Skin of body (tissue), 3 donors: ENCODE measurements at places on chromosomes 16 and 17. TPM values are rescaled to one million over a fixed set of nuclear protein-coding genes. Genes with fewer than 3 reads are reported as not detected.

- no peak for DNase-seq
Measured at GRCh38 chr16:67419931-67420330, 3.7 kb upstream of the ZDHHC1 start.

The ATP2C2 gene
- total RNA-seq = 25.9 TPM

DNA sequence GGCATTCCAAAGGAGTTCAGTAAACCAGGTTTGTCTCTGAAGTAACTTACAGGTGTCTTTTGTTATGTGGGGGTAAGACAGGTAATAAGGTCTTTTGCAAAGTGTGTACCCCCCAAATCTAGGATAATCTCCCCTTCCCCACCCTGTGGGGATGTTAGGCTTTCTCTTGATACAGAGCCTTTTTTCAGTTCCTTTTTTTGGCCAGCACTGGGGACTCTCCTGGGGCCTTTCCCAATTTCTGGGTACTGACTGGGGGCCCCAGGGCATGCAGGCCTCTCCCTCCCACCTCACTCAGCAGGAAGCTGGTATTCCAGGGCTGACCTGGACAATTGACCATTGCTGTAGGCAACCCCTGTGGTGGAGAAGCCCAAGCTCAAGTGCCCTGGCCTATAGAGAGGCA lies 84.3 kb upstream of the IRX6 start:
- no peak for DNase-seq

DNA sequence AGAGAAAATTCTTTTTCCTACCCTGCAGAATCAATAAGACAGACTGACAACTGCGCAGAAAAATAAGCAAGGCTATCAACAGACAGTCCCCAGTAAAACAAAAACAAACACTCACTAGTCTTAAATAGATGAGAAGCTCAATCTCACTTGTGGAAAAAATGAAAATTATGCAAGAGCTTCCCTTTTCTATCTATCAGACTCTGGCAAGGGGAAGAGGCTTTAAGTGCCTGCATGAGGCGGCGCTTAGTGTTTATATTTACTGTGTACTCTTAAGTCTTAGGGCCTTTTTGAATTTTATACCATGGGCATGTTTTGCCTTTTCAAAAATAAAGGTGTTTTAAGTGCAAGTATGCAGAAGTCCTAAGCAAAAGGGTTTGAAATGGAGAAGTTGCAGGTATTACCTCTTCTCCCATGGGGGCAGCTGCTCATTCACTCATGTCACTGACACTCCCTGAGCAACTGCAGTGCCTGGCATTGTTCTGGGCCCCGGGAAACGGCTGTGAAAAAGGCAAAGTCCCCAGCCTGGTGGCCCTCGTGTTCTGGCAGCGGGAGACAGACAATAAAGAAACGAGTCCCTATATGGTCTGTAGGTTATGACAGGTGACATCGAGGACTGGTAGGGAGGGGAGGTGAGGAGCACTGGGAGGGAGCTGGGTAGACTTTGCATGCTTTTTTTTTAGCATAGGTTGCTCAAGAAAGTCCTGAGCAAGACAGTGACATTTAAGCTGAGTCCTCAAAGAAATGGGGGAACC lies 35.2 kb downstream of the HSBP1 start:
- no peak for DNase-seq

GRCh38 chr17:47698749-47699535 lies 5.0 kb downstream of the TBKBP1 start:
- DNase-seq = no peak

The PRSS21 gene
- not detected for total RNA-seq

- DNase-seq = no peak
Measured at GRCh38 chr17:74295625-74296547, 21.9 kb downstream of the DNAI2 start.

DNA sequence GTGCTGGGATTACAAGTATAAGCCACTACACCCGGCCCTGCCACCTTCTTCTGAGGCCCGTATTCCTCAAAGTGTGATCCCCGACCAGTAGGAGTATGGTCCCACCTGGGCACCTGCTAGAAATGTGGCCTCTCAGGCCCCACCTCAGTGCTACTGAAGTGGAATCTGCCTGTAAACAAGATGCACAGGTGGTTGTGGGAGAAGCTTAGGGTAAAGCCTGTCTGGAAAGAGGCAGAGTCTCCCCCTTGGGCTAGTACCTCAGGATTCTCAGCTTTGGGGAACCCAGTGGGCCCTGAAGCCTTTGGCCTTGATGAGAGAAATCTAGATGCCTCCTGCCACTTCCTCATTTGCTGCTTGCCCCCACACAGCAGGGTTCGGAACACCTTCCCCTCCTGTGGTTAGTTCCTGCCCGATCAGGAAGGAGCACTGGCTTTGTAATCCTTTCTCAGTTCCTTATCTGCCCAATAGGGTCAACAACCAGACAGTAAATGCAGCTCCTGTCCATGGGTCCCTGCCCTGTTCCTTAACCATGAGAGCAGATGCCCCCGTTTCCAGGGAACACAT lies 25.2 kb downstream of the TK2 start:
- no peak for DNase-seq

DNA sequence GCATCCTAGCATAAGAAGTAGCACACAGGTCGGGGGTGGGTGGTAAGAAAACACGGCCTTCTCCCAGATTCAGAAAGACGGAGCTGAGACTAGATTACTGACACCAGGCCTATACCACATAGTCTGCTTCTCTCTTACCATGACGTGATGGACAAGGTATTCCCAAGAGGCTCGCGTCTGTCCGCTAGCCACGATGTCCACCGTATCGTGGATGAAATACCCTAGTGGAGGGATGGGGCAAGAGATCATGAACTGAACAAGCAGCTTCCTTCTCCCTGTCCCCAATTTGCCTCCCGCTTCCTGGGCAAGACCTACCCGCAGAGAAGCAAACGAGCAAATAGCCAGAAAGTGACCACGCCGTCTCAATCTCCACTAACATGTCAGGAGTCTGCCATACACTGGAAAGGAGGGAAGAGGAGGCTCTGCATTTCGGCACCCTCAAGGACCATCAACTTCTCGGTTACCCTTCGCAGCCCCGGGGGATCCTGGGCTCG lies 820 bp downstream of the TLCD1 start:
- DNase-seq = no peak

DNA sequence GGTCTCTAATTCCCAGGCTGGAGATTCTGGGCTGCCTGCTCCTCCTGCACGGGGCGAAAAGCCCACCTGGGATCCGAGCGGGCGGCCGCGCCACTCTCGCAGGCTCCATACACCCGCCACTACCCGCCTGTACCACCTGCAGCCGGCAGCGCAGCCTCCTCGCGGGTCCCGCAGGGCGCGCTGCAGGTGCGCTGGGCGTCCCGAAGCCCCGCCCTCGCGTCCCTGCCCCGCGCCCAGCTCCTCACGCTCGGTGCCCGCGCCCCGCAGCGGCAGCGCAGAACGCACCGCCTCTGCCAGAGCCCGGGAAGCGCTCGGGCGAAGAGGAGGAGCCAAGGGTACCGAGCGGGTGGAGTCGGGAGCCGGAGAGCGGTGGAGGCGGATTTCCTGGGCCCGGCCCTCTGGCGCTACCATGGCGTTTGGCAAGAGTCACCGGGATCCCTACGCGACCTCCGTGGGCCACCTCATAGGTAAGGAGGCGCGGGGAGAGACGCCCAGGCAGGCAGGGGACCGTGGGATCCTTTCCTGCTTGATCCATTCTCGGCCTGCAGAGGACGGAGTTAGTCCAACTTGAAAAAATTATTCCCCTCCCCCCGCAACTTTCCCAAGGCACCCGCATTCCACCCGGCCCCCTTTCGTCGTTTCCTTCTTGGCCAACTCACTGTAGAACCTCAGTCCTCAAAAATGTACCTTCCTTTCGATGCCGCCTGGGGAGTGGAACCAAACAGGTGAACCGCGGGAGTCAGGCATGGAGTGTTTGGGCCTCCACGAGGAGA lies at the start of gene TOM1L1:
Gene TOM1L1 (plus strand): TSS at position 396 of the 773 bp plus-strand sequence. CDS start 14 bp downstream, at position 410.
- peak; percentile 10 for DNase-seq

DNA sequence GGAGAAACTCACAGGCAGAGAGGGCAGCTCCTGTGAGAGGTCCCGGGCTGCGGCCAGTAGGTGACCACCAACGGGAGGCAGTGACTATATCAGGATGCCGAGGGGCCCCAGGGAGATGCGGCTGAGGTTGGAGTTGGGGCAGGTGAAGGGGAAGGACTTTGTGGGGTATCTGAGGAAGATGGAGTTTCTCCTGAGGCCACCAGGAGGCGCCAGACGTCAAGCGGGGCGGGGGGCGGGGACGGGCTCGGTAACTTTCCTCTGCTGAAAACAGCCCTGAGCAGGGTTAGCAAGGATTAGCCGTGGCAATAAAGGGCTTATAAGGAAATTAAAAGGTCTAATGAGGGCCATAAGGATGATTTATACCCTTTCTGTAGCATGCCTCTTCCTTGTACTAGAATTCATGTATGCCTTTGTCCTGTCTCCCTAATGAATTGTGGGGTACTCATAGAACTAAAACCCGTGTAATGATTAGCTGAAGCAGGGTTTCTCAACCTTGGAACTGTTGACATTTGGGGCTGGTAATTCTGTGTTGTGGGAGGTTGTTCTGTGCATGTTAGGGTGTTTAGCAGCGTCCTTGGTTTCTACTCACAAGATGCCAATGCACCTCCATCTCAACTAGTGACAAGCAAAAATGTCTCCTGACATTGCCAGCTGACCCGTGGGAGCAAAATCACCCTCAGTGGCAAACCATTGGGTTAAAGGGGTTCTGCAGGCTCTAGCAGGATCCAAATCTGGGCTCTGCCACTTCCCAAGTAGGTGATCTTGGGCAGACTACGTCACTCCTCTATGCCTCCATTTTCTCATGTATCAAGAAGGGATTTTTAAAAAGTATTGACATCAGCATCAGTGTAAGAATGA lies 74.8 kb upstream of the GRIN2A start:
- no peak for DNase-seq

GRCh38 chr17:9522074-9522473 lies 53.5 kb downstream of the STX8 start:
- peak; percentile 71 for DNase-seq

The FKBP10 gene
- total RNA-seq = 97.2 TPM

DNA sequence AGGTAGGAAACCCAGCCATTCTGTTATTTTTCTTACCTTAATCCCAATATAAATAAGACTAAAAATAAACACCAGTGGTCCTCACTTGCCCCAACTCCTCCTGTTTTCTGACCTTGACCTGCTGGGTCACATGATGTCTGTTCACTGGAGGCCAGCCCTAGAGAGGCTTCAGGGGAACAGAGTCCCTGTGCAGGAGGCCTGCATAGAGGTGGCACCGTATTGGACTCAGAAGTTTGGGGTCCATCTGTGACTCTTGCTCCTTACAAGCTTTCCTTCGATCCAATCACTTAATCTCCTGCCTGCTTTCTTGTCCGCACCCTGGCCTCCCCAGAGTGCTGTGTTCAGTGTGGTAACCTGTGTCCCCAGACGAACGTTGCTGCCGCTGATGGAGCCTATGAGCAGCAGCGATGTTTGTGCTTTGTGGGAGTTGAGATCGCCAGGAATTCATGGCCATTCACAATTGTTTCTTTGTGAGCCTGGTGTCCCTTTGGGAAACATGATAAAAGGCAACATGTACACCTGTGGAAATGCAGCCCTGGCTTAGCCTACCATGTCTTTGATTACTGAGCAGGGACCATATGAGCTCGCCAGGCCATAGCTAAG lies 4.7 kb downstream of the IGSF6 start:
- DNase-seq = no peak

DNA sequence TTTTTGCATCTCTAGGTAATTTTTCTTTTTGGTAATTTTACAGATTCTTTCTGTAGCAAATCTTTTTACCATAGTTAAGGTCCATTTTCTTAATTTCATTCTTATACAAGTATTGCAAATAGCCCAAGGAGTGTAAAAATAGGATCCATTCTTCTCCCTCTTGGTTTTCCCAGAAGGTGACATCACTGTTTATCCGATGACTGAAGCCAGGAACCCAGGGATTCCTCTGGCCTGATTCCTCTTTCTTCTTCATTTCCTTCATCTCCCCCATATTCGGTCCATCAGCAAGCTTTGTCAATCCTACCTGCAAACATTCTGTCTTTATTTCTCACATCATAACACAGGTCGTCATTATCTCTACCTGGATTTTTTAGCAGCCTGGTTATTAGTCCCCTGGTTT lies 5.3 kb downstream of the RBBP6 start:
- no peak for DNase-seq

DNA sequence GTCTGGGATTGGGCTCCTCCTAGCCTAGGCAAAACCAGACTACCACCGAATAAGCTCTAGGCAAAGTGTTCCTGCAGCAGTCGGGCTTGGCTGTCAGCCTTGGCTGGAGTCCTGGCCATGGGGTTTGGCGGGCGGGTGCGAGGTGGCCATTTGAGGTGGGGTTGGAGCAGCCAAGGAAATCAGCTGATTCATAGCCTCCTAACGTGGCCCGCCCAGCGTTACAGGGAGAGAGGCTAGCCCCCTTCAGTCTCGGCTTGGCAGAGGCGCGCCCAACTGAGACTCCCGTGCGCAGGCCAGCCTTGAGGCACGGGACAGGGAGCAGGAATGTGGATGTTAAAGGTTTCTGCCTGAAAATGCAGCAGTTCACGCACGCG lies 1.9 kb downstream of the PMP22 start:
- DNase-seq = peak; percentile 61

DNA sequence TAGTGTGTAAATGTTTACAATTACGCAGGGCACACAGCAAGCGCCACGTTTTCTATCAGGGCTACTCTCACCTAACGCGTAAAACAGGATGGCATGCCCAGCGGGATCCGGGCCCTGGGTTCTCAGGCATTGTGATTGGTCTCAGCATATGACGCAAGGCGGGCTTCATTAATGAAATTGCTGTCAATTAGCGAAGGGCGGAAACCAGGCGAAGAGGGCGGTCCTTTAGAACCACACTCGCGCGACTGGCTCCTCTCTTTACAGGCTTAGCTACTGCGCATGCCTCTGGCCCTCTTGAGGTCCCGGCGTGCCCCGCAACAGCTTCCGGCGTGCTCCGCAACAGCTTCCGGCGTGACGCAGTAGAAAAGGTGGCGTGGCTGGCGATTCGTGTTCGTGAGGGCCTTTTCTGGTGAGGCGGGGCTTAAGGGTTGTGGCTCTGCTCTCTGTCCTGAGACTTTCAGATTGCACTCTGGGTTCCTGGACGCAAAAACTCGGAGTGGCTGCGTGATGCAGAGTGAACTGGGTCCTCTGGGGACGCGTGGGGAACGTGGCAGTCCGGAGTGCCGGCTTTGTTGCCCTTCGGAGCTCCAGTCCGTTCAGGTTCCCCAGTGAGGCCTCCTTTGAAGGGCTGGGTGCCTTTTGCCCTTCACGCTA lies 9.2 kb downstream of the OR2C1 start:
- DNase-seq = peak; percentile 78

DNA sequence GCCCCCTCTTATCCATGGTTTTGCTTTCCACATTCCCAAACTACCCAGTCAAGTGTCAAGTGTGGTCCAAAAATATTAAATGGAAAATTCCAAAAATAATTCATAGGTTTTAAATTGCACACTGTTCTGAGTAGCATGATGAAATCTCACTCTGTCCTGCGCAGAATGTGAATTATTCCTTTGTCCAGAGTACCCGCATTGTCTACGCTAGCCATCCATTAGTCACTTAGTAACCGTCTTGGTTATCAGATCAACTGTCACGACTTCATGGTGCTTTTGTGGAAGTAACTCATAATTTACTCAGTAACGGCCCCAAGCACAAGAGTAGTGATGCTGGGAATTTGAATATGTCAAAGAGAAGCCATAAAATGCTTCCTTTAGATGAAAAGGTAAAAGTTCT lies 94.9 kb downstream of the SLC39A11 start:
- no peak for DNase-seq

The NLRC3 gene
- total RNA-seq = 0.39 TPM

The PLEKHG4 gene
- 16.1 TPM for total RNA-seq
